T-helper 22 cell (primary cell): ENCODE measurements at places on chromosomes 12 and 14.

DNA sequence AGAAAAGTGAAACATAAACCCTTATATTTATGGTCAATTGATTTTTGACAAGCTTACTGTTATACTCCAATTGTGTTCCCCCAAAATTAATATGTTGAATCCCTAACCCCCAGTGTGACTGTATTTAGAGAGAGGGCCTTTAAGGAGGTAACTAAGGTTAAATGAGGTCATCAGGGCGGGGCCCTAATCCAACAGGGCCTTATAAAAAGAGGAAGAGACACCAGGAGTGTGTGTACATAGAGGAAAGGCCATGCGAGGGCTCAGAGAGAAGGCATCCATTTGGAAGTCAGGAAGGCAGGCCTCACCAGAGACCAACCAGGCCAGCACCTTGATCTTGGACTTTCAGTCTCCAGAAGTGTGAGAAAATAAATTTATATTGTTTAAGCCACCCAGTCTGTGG is 6.5 kb upstream of the VTI1B start:
- DNase-seq = no peak

DNA sequence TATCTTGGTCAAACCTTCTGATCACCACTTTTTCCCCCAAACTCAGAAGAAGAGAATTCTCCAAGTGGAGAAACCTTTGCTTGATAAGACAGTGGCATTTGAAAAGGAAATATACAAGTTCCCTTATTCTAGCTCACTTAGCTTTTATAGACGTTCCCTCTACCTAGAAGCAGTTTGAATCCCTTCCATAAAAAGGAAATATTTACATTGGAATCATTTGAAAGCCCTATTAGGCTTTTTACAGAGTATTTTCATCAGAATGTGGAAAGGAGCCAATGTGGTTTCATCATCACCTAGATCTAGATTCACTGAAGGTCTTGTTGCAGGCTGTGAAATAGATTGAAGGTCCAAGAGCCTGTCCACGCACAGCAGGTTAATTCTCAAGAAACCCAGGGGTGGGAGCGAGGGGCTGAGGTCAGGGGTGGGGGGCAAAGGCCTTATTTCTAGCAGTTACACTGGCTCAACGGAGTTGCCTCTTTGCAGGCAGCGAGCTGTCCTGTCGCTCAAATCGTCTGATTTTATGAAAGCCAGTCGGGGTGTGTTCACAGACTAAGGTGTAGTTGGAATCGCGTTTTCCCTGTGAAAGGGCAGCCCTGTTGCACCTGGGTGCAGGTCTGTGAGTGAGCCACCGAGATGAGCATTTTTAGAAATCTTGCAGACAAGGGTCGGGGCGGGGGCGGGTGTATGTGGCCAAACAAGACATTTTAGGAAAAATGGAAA is 45.6 kb downstream of the AACS start:
- no peak for DNase-seq

GRCh38 chr12:42741091-42741490 is 151.5 kb upstream of the PRICKLE1 start:
- no peak for DNase-seq

DNA sequence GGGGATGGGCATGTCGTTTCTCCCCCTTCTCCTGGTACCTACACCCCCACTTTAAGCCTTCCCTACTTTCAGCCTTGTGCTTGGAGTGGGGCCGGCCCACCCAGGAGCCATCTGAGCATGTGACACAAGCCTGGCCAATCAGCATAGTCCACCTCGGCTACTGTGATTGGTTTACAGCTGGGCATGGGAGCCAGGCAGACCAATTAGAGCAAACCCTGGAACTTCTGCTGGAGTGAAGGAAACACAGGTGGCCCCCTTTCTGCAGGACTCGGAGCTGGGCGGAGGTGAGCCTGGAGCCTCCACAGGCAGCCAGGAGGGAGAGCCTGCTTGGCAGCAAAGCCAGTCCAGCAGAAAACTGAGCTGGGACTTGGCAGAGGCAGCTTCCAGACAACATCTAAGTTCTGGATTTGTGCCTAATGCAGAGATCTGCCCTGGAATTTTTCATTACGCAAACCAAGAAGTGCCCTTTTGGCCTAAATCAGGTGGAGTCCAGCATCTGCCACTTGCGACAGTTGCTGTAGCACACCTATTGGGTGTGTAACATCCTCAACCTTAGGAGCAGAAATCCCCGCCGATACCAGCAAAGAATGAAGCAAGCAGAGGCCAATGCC is 59.5 kb downstream of the SCARB1 start:
- DNase-seq = no peak

- DNase-seq = no peak
These were observed 268.5 kb downstream of the FOXG1 start for GRCh38 chr14:29035134-29035533.

- no peak for DNase-seq
These were observed 33.5 kb downstream of the CYP46A1 start for GRCh38 chr14:99717682-99718013.

- DNase-seq = no peak
These were observed 154.9 kb upstream of the PZP start for GRCh38 chr12:9363145-9363544.

- no peak for DNase-seq
These were observed 48.8 kb upstream of the CHST11 start for GRCh38 chr12:104407922-104408321.

GRCh38 chr12:54000116-54001114 is at the start of gene HOXC9:
TSS of gene HOXC9 (plus strand) at chr12:54000161. CDS start at chr12:54000189, 28 bp downstream.
- no peak for DNase-seq

GRCh38 chr14:69376439-69376838 is 21.7 kb downstream of the ERH start:
- no peak for DNase-seq

GRCh38 chr12:5124401-5124800 is 80.7 kb downstream of the KCNA5 start:
- DNase-seq = no peak

GRCh38 chr14:92902726-92903125 is 20.2 kb upstream of the CHGA start:
- no peak for DNase-seq

- DNase-seq = no peak
These were observed 123.0 kb downstream of the SLC38A4 start for GRCh38 chr12:46702581-46703344.

DNA sequence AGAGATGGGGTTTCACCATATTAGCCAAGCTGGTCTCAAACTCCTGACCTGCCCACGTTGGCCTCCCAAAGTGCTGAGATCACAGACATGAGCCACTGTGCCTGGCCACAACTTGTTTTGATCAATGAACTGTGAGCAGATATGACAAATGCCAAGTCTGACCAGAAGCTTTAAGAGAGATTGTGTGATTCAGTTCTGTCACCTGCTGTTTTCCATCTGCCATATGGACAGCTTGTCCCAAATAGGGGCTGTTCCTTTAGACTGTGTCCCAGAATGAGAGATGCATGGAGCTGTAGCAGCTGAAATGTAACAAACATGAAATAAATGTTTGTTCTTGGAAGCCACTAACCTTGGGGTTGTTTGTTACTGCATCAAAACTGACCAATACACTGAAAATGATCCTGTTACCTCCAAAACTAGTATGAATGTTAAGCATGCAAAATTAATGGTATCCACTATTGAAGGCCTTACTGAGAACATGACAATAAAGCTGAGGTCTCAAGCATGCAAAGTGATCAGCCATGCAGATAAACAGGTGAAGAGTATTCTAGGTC is 65.9 kb upstream of the MED13L start:
- DNase-seq = no peak

GRCh38 chr14:94690896-94691659 is 78.8 kb downstream of the GSC start:
- no peak for DNase-seq

DNA sequence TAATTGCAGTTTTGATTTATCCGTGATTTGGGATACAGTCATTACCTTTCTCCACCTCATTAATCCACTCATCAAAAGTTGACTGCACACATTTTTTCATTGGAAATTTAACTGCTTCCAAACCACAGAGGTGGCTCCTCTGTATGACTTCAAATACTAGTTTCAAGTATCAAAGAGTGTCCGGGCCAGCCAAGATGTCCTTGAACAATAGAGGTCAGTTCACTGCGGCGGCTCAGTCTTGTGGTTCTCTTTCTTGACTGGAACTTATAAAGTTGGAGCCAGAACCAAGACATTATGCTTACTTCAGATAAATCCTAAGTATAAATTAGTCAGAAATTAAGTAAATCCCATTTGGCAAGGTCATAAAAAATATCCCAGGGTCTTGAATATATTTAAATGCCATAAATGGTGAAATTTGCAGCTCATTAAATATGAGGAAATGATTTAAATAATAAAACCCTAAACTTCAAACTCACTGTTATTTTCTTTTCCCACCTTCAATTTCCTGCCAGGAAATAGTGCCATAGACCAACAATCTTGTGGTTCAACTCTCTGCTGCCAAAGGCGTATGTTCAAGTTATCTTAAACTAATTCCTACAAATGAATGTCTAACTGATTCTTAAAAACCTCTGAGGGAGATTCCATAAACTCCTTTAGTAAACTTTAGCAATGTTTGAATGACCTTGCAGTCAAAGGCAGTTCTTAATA is 360.8 kb downstream of the AEBP2 start:
- no peak for DNase-seq

GRCh38 chr12:2384029-2384386 is 331.2 kb downstream of the CACNA1C start:
- no peak for DNase-seq

- DNase-seq = no peak
These were observed 506 bp upstream of the TBX5 start for GRCh38 chr12:114406316-114406983.

- DNase-seq = no peak
These were observed 450.5 kb downstream of the TMEM117 start for GRCh38 chr12:44286336-44286735.

DNA sequence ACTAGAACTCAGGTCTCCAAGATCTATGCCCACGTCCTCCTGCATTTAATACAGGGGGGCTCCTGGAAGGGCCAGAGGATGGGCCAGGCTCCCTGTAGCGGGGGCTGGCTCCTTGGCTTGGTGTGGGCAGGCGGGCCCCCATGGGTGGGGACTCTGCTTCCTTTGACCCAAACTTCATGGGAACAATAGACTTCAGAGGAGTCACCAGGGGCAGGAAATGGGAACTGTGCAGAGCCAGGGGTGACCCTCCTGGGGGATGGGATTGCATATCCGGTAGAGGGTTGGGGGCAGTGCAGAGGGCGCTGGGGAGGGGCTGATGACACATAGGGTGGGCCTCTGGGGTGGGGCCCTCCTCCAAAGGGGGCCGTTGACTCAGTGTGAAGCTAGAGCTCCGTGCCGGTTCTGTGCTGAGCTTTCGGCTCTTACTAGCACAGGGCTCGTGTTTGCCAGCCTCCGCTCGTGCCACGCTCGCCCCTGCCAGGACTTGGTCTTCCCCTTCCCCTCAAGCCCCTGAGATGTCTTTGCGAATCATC is 4.6 kb downstream of the TEAD4 start:
- DNase-seq = no peak

DNA sequence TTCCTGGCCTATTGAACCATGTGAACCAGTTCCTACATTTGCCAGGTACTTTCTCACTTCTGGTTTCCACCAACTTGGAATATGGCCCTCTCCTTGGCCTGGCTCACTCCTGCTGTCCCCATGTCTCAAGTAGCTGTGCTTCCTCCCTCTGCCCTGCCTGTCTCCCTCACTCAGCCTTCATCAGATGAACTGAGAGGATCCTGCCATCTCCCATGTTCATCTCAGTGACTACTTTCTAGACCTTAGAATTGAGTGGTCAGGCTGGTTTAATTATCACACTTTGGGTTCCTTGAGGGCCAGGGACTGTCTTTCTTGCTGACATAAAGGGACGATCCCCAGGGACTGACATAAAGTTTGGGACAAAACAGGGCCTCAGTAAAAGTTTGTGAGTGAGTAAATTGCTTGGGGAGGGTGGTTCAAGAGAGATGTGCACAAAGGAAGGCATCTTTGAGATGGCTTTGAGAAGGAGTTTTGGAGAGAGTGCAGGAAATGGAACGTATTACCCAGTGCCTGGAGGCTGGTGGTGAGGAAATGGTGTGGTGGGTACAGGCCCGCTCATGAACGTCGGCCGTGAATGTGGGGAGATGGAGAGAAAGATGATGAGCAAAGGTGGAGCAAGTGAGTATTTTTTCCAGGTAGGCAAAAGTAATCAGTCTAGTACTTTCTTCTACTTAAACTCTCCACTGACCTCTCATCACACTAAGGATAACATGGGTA is 20.8 kb downstream of the DYRK2 start:
- DNase-seq = no peak

- DNase-seq = no peak
These were observed 11.4 kb upstream of the NID2 start for GRCh38 chr14:52080158-52080800.
